Stimulated activated CD4-positive, alpha-beta T cell treated with anti-CD3 and anti-CD28 coated beads, Interleukin-1b, Interleukin-23, amount 100 ng/mL, for 1 hour (primary cell): ENCODE measurements at places on chromosomes 16 and 17.

GRCh38 chr17:39081851-39082250 lies 69.6 kb downstream of the PLXDC1 start:
- no peak for DNase-seq

GRCh38 chr17:57774872-57775271 lies 29.8 kb upstream of the CCDC182 start:
- no peak for DNase-seq

GRCh38 chr17:3658784-3659449 lies 9.5 kb downstream of the TAX1BP3 start:
- DNase-seq, result no peak

DNA sequence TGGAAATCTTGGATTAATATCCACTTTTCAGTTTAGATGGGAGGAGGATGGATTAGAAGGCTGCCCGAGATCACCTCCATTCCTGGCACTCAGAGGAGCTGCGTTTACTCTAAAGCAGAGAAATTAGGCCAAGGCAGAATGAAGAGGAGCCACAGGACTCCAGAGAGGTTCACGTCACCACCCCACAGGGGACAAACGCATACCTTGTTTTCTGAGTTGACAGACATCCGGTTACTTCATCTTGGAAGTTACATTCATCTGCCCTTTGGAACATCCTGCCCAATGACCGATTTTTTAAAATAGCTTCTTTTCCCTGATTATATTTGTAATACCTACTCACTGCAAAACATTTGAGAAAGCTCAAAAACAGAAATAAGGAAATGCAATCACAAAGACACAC lies 220.0 kb downstream of the SOX9 start:
- DNase-seq, result no peak

DNA sequence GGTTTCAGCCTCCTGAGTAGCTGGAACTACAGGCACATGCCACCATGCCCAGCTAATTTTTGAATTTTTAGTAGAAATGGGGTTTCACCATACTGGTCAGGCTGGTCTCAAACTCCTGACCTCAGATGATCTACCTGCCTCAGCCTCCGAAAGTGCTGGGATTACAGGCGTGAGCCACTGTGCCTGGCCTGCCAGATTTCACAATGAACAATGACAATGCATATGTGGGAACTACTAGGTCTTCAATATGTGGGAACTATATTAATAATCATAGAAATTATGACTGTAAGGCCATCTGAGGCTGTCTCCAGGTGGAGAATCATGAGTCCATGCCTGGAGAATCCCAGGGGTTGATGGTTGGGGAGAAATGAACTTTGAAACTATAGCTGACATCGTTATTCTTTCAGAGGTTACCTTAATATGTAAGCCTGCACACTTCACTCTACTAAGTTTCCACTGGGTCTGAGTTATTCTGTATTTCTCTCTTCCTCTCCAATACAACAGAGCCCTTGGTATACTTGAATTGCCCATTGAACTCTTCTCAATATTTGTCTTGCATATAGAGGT lies 7.2 kb upstream of the DRC7 start:
- no peak for DNase-seq
